ENCODE measurements at places on chromosomes 2 and 18.
A peak's percentile ranks its signal among the peaks of the same experiment; 100 is the strongest.

DNA sequence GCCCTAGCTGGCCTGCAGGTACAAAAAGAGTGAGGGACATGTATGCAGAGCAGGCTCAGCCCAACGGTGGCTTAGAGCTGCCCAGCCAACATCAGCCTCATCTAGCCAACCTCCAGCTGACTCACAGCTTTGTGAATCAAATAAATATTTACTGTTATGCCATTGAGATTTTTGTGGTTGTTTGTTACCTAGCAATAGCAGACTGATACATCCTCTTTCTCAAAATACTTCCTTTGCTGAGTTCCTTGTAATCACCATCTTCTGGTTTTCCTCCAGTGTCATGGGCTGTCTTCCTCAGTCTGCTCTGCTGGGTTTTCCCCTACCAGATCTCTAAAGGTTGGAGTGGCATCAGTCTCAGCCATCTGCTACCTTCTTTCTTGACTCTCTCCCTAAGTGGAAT, 126.6 kb upstream of the SLC1A4 start:
- DNase-seq = no peak

- no peak for DNase-seq
Observed at GRCh38 chr2:239461291-239462190, 60.7 kb upstream of the HDAC4 start.

DNA sequence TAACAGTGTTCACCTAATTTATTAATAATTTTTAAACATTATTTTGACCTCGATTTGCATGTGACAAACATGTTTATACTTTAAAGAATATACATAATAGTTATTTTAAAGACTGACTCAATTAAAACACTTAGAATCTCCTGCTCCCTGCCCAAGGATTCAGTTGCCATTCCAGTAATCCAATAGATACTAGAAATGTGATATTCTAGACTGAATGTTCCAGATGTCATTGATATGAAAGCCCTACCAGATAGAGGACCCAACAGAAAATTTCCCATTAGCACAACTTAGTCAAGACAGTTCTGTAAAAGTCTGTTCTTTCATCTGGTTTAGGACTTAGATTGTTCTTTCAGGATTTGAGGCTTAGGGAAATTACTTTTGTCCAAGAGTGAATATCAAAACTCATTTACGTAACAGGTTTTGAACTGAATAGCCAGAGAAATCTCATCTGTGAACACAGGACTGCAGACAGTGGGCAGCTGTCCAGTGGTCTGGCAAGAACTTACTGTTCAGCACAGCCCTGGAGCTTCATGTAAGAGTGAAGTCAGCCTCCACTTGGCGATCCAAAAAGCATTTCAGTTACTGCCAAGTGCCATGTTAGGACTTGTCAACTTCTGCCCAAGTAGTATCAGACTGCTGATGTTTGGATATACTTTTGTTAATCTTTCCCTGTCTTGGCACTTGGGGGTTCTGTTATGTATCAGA, 77.5 kb downstream of the OSBPL6 start:
- DNase-seq = no peak

- DNase-seq = no peak
Observed at GRCh38 chr2:12455661-12456060, 261.1 kb upstream of the TRIB2 start.

GRCh38 chr2:172323256-172323655, 104.1 kb upstream of the ITGA6 start:
- DNase-seq = no peak

- DNase-seq = no peak
Observed at GRCh38 chr18:12043811-12044210, 49.8 kb upstream of the ANKRD62 start.

DNA sequence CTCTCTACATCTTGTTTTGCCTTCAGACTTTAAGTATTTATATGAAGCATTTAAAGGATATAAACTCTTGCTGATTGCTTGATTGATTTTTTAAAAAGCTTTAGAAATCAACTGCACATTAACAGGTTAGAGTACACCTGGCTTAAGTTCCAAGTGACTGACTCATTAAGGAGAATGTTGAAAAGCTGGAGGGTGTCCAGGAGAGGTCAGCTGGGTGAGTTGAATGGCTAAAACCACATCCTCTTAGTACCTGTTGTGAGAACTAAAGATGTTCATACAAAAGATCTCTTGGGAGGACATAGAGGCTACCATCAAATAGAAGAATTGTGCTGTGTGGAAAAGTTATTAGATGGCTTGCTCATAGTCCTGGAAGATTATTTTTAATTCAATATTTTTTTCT, 206.8 kb downstream of the TXNL1 start:
- no peak for DNase-seq

- DNase-seq = no peak
Observed at GRCh38 chr2:203396667-203397066, 68.5 kb downstream of the ABI2 start.

DNA sequence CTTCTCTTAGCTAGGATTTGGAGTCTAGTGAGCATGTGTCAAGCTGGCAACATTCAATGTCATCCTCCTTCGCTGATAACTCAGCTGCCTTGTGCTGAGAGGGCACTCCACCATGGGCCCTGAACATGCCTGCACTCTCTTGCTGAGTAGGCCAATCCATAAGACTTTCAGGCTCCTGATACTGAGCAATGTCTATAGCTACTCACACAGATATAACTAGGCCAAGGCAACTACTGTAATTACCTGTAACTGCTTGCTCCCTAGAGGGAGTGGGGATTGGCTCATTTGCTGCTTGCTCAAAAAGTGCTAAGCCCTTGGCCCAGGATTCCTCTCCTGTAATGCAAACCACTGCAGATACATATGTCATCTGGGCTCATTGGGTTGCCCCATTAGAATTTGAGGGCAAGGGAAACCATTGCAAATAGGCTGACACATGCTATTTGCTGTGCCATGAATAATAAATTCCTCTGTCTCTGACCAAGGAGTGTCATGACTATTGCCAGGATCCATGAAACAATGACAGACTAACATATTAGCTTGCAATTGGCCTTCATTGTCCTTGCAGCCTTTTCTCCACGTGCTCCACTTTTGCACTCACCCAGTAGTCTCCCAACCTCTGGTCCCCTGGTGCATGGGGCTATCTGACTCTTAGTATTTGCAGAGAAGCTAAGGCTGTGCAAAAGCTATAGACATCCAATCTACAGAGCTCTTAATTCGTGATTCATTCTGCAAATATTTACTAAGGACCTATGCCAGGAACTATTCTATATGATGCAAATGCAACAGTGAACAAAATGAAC, 36.9 kb upstream of the BMPR2 start:
- no peak for DNase-seq

DNA sequence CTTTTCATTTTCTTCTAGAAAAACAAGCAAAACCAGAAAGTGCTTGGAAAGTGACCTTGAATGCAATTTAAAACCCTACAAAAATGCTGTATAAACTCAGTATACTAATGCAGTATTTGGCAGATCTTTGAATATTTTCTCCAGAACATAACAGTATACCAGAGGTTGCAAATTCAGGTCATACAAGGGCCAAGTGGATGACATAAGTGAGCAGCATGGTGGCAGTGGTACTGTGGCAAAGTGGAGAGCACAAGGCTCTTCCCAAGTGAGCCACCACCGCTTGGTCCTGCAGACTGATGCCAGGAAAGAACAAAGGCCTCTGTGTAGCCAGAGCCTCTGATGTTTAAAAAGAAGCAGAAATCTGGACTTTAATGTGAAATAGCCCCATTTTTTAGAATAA, 33.1 kb downstream of the METTL4 start:
- no peak for DNase-seq

- DNase-seq = no peak
Observed at GRCh38 chr2:84906108-84906899, 848 bp downstream of the TMSB10 start.

DNA sequence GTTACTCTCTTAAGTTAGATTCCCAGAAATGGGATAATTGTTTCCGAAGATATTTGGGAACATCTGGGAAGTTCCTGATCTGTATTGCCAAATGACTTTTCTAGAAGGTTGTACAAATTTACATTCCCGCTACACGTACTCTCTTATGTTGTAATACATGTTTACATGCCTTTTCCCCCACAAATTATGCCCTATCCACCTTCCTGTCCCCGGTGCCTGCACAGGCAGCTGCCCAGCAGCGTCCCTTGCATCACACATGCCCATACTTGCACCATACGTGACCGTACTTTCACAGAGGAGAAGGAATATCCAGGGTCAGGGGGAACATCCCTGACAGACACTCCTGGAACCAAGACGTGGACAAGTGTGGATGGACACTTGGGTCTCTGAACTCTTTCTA, 24.2 kb upstream of the KLF11 start:
- DNase-seq = no peak

DNA sequence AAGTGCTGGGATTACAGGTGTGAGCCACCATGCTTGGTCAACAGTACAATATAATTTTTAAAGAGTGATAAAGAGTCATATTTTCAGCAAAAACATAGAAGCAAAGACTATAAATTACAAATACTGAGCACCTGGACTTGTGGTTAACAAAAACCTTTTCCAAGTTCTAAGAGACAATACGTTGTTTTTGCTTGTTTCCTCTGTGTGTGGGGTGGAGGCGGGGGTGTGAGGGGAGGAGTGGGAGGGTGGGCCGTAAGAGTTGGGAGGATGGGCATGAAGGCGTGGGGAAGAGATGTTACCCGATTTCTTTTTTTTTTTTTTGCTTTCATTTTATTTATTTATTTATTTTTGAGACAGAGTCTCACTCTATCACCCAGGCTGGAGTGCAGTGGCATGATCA, 78.0 kb upstream of the WIPF1 start:
- DNase-seq = no peak

DNA sequence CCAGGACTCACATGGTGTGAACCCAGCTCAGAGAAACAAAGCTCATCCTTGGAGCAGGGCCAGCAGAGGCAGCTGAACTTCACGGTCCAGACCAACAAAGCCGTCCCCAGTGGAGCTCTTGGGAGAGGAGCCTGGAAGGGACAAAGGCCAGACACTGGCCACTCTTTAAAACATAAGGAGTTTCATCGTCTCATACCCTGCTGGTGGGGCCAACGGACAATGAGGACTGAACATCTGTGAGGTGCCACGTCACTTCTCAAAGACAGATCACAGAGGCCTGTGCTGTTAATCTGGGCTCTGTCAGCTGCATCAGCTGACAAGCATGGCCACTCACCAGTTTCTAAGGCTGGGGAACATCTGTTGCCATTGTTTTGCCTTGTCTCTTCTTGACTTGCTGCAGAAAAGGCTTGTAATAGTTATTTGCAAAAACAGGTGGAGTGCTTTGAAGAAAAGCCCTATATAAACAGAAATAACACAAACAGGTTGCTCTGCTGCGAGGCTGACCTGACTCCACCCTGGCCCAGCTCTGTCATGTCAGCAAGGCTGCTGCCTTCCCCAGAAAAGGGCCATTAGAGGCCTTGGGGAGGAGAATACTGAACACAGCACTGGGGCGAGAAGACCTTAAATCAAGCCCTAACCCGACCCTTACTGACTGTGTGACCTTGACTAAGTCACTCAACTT, 68.1 kb upstream of the DAPL1 start:
- DNase-seq = no peak

GRCh38 chr18:26634631-26635030, 86.3 kb upstream of the KCTD1 start:
- no peak for DNase-seq

GRCh38 chr2:10434886-10435819, 13.0 kb downstream of the ODC1 start:
- DNase-seq = peak; percentile 41

GRCh38 chr2:33777786-33778185, 178.7 kb upstream of the FAM98A start:
- DNase-seq = no peak

DNA sequence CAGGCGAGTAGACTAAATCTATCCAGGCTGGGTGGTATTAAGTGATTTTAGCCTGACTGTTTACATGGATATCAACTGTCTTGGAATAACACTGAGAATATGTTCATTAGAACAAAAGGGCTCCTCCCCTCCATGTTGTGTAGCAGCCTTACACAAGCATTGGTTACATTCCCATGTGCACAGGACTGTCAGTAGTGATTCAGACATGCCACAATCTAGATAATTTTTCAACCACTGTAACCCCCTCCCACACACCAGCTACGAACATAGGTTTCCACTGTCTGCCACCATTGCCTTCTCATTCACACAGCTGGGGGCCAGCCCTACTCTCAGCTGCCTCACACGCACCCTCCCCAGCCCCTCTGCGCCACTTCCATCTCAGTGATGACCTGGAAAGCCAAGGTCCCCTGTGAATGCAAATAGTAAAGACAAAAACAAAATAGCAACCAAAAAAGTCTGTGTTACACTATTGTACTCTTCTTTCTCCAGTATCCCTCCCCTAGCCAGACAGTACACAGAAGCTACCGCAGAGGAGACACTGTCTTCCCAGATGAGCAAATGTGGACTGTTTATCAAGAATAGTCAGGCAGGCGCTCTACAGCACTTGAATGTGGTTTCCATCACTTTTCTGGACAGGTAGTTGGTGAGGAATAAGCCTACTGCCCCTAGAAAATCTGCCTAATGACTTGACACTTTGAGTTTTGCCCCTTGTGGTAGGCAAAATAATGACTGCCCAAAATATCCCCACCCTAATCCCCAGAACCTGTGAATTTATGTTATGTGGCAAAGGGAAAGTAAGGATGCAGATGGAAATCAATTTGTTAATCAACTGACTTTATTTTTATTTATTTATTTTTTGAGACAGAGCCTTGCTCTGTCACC, 27.9 kb upstream of the TYMS start:
- DNase-seq = no peak

- DNase-seq = no peak
Observed at GRCh38 chr2:178306352-178307073, 112.2 kb downstream of the OSBPL6 start.

DNA sequence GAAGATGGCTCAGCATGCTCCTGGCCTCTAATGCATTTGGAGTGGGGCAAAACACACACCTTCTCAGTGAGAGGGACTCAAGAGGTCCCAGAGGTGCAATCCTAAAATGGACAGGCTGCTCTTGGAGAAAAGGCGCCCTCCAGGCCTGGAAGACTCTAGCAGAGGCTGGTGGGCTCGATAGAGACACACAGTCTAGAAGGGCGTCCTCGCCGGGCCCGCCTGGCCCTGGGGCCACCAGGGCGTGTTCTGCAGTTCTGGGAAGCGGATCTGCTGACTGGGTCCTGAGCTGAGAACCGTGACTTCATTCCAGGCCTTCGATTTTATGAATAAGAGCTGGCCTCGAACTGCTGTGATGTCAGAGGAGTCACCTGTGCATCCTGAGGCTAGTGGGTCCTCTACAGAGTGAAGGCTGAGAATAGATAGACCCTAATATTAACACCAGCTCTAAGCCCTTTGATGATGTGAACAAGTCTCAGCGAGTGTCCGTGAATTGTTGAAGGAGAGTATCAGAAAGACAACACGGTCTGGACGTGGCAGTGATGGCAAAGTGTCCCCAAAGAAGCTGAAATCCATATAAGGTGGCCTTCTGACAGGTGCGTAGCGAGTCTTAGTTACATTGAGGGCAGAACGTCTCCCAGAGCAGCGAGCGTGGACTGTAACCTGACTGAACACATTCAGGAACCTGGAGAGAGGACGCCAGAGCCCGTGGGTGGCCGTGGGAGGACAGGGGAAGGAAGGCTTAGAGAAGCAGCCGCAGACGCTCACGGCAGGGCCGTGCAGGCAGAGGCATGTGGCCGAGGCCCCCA, 136.9 kb downstream of the PTGR3 start:
- no peak for DNase-seq

DNA sequence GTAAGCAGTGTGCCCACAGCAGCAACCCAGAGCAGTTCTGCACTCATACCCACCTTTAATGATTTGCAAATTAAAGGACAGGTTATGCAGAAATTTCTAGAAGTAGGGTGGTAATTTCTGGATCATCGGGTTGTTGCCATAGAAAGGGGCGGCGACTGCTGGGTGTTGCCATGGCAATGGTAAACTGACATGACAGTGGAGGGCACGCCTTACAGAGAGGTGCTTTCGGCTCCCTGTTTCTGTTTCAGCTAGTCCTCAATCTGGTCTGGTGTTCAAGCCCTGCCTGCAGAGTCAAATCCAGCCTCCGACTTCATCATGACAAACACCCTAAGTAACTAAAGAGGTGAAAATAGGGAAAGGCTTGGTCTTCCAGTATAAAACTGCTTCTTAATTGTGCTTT, 667.7 kb downstream of the SOCS6 start:
- DNase-seq = no peak

Data from central memory CD8-positive, alpha-beta T cell (primary cell).